Activated CD4-positive, alpha-beta T cell treated with anti-CD3 and anti-CD28 coated beads for 48 hours (primary cell): ENCODE measurements at places on chromosomes 12 and 14.

DNA sequence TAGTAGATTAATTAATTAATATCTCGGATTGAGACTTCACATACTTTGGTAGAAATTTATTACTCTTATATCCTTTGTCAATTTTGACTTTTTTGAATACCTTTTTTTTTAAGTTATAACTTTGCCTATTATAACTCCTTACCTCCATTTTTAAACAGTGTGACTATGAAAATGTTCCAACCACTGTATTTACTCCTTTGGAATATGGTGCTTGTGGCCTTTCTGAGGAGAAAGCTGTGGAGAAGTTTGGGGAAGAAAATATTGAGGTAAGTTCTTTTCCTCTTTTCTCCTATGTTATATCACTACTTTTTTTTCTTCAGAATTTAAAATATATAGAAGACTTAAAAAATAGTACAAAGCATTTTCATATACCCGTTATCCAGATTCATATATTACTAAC lies 27.8 kb downstream of the EID3 start:
- no peak for DNase-seq

DNA sequence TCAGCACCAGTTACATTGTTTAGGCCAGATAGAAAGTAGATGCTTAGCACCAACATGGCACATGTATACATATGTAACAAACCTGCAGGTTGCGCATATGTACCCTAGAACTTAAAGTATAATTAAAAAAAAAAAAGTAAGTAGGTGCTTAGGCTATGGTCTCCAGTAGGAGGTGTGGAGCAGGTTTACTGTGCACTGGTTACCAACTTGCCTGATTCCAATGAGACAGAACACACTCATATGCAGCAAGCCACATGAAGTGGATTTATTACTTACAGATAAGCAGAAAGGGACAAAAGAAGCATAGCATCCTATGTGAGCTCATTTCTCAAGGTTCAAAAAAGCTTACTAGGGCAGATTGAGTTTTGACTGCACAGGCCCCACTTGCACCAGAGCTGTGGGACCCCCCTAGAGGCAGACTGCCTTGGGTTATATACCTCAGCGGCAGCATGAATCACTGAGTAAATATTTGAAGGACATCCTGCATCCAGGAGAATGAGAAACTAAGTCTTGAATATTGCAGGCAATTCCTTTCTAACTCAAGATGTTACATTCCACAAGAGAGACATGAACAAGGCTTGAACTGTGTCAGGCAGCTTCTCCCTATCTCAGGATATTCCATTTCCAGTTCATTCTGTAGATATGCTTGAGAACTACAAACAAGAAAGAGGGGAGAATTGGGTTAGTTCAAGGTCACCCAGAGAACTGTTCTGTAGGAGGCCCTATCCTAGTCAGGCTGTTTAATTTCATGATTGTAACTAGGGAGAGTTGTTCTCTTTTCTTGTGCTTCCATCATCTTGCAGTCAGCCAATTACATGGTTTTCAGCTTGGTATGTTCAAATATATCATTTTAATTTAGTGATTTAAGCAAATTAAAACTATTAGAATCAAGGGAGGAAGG lies 30.1 kb downstream of the LRFN5 start:
- DNase-seq = no peak

GRCh38 chr14:87285506-87285905 lies 707.5 kb downstream of the GALC start:
- no peak for DNase-seq

DNA sequence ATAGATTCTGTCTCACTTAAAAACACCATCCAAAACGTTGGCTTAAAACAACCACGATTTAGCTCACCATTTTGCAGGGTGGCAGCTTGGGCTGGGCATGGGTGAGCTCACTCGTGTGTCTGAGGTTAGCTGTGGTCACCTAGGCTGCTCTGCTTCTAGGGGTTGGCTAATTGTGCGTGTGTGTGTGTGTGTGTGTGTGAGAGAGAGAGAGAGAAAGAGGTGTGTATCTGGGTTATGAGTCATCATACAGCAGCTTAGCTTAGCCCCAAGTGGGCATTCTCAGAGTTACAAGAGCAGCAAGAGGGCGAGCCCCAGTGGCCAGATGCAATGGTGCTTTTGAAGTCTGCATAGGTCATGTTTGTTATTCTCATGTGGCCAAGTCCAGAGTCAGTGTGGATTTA lies 6.0 kb downstream of the FBXW8 start:
- peak; percentile 40 for DNase-seq

- DNase-seq = no peak
Observed at GRCh38 chr12:115177899-115178298, 493.9 kb upstream of the TBX3 start.

DNA sequence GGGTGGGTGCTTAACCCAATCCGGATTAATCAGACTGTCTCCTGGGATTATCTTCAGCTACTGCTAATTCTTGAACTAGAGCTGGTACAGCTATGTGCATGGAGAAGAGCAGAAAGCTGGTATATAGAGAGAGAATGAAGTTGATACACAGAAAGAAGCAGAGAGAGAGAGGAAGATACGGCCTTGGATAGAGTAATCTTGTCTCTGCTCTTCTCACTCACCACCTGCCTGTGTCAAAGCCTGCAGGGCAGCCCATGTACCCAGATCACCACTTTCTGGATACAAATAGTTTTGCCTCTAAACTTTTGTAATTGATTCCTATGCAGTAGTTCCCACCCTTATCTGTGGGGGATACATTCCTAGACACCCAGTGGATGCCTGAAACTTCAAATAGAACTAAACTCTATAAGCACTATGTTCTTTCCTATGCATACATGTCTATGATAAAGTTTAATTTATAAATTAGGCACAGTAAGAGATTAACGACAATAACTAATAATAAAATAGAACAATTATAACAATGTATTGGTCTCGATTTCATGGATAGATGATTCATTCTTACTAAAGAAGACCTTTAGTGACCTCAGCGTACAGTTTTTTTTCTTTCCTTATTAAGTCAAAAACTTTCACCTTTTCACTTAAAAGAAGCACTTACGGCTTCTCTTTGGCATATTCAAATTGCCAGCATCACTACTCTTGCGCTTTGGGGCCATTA lies 45.5 kb downstream of the YEATS4 start:
- DNase-seq = no peak
